HepG2 (cell line): ENCODE measurements at places on chromosomes 7 and 10. TPM values are rescaled to one million over a fixed set of nuclear protein-coding genes. Genes with fewer than 3 reads are reported as not detected.

- no peak for DNase-seq
Observed at GRCh38 chr10:125128397-125129075, 31.8 kb downstream of the CTBP2 start.

DNA sequence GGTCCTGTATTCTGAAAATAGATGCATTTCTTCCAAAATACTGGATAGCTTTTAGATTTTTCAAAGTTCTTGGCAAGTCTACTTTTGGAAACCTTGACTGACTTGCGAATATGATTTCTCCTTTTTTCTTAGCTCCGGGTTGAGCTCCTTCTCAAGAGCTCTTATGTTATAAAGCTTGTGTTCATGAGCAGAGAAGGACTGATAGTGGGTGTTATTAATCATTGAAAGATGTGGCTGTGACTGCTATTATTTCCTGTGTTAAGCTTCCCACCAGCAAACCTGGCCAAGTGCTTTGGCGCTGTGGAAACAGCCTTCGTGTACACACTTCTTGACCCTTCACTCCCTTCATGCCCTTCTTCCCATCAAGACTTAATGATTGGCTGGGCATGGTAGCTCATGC is 98.2 kb downstream of the KIAA1217 start:
- DNase-seq: no peak

DNA sequence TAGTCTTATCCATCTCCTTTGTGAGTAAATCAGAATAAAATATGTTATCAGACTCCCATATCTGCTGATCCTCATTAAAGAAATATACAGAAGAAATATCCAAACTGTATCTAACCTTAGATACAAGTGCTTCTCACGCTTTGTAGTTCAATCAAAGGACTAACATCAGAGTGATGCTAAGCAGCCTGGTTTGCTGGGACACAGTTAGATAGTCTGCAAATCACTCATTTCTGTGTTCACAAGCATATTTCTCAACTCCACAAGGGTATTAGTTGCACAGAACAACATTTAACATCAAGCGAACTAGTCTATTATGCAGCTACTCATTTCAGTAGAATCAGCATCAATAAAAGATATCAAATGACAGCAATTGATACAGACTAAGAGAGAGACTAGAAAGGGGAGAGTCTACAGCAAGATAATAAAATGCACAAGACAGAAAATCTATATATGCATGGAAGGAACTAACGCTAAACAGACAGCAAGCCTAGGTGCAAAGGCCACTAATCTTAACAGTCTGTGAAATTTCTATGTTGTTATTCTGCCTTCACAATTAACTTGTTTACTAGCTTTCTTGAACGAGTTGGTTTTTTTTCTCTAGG is 30.0 kb downstream of the DNAJC12 start:
- no peak for DNase-seq

The PTN gene
- not detected in 2 replicates for total RNA-seq

DNA sequence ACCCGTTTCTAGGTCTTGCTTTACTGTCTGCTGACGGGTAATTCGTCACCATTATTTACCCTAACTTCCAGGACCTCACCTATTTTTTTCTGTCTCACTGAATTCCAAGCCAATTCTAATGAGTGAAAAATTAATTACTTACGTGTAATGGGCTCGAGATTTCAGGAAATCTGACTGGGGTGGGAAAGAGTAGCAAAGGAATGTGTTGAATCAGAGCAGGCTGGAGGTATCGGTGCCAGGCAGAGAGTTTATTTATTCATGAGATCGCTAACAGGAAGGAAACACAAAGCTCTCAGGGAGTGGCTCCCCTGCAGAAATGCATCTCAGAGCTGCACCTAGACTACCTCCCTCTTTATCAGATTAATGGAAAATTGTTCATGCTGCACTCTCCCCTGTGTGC is 4.0 kb upstream of the DIP2C start:
- no peak for DNase-seq

DNA sequence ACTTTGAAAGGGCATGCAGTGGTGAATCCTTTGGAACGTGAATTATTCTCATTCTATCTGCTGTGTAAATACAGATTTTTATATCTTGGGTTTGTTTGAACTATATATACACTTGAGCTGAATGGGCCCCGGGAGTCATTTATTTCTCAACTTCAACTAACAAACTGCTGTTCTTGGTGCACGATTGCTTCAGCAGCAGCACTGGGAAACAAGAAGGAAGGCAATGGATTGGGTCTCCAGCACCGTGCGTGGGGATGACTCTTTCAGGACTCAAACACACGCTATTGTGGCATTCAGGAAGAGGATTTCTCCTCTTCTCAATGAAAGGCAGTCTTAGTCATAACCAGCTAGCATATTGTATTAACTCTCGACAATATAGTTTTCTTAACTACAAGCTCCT is 226.0 kb upstream of the NFE2L3 start:
- peak; percentile 10 for DNase-seq

The FRA10AC1 gene
- 5.2 and 5.3 TPM in 2 replicates for total RNA-seq

- DNase-seq: no peak
Observed at GRCh38 chr7:148717266-148717793, 18.6 kb downstream of the CUL1 start.

- no peak for DNase-seq
Observed at GRCh38 chr10:60299961-60300883, 89.5 kb downstream of the ANK3 start.
